Effector CD8-positive, alpha-beta T cell (primary cell): ENCODE measurements at places on chromosomes 12 and 14.

DNA sequence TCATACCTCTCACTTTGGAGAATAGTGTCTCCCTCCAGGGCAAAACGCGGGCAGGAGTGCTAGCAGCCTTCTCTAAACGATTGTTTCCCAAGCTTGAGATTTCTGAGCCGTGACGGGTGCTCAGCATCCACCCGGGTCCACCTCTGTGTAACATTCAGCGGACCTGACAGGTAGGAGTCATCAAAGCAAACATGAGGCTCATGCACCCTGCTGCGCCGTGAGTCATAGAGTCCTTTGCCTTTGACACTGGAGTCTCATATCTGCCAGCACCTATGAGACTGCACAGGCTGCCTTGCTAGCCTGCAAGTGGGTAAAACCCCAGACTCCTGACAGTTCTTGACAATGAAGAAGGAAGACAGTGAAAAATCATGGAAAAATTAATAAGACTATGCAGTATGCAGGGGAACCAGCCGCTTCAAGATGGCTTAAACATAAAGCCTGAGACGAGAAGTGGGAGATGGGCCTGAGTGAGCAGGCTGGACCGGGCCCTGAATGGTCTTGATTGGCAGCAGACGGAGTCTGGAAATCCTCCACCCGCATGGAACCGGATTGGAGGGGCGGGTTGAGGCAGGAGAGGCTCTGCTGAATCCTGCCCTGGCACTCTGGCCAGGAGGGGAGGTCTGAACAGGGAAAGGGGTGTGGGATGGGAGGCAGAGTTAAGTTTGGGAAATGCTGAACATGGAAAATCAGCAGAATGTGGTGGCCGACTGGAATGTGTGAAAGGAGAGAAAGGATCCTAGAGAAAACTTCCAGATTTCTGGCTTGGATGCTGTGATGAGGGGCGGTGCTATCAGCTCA lies 54.2 kb downstream of the LGMN start:
- DNase-seq, result no peak

GRCh38 chr12:123089140-123089539 lies 61.8 kb downstream of the PITPNM2 start:
- DNase-seq, result no peak

GRCh38 chr14:65997347-65997746 lies 488.8 kb upstream of the CCDC196 start:
- DNase-seq, result no peak

GRCh38 chr12:54358191-54358944 lies 5.9 kb downstream of the GPR84 start:
- peak; percentile 18 for DNase-seq

- no peak for DNase-seq
These were observed 113.7 kb upstream of the CCND2 start for GRCh38 chr12:4159851-4160250.

DNA sequence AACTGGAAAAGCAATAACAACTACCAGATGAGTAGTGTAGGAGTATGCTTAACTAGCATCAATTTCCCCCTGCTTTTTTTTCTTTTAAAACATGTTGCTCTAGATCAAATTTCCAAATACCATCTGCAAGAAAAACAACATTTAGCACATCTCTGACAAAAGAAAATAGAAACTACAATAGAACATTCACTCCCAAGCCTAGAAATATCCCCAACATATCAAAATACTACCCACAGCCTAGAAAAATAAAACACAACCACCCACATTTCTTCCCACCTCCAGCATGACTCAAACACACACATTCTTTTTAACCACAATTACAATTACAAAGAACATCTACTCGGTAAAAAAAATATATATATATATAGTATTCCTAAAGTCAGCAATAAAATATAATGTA lies 120.0 kb downstream of the PPFIA2 start:
- no peak for DNase-seq

DNA sequence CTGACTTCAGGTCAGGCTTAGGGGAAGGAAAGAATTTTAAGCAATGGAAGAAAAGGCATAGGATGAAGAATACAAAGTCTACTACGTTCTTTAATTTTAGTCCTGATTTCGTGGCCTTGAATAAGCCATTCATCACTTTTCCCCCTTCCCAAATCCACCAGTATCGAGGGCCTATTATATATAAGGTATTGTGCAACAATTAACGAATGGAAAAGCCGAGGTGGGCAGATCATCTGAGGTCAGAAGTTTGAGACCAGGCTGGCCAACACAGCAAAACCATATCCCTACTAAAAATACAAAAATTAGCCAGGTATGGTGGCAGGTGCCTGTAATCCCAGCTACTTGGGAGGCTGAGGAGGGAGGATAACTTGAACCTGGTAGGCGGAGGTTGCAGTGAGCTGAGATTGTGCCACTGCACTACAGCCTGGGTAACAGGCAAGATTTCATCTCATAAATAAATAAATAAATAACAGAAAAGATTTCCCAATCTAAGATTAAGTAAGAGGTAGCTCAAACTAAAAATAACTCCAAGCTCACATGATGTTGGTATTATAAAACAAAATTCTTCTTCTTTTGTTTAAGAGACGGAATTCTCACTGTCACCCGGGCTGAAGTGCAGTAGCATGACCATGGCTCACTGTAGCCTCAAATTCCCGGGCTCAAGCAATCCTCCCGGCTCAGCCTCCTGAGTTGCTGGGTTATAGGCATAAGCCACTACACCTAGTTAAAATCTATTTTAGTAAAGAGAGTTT lies 58.3 kb upstream of the NR2C1 start:
- DNase-seq, result no peak

DNA sequence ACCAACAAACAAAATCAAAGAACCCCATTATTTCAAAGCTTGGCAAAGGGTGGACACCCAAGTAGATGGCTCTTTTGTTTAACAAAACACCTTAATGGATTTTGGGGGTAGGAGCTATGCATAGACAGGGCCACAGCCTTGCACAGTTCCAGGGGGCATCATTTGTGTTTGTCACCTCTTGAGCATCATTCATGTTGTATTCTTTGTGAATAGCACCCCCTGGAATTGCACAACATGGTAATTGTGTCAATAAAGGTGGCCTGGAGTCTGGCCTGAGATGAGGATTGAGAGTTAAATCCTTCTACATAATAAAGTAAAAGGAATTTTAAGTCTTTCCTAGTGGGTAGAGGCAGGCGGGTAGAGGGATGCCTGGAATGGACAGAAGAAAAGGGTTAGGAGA lies 3.3 kb upstream of the FRS2 start:
- DNase-seq, result no peak

GRCh38 chr14:65482757-65483438 lies 70.4 kb downstream of the FUT8 start:
- no peak for DNase-seq

- DNase-seq, result no peak
These were observed 448.4 kb downstream of the MDGA2 start for GRCh38 chr14:47226877-47227520.

GRCh38 chr12:92155733-92156132 lies 10.1 kb upstream of the BTG1 start:
- no peak for DNase-seq

- no peak for DNase-seq
These were observed 4.6 kb upstream of the KLRC1 start for GRCh38 chr12:10457760-10458159.

GRCh38 chr12:124432376-124432775 lies 135.0 kb downstream of the NCOR2 start:
- no peak for DNase-seq

GRCh38 chr14:74441113-74441512 lies 15.1 kb upstream of the SYNDIG1L start:
- no peak for DNase-seq

DNA sequence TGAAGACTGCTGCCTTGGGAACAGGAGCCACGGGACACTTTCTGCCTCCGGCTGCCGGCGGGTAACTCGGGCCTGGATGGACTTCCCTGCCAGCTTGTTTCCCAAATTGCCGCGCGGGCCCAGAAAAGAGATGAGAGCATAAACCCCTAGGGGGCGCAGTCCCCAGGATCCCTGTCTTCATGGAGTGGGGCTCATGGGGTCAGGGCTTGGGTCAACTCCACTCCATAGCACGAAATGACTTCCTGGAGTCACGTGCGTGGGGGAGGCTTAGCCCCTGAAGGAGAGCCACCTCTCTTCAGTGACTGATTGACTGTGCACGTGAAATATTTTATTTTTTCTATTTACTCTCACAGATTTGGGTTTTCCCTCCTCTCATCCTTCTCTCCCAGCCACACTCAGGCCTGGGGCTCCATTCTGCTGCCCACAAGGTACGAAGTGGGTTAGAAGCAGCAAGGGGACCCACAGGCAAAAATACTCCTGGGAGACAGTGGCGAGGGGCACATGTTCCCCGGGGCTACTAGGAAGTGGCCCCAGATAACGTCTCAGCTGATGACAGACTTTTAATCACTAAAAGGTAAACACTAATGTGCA lies 10.0 kb downstream of the PGF start:
- DNase-seq, result no peak

DNA sequence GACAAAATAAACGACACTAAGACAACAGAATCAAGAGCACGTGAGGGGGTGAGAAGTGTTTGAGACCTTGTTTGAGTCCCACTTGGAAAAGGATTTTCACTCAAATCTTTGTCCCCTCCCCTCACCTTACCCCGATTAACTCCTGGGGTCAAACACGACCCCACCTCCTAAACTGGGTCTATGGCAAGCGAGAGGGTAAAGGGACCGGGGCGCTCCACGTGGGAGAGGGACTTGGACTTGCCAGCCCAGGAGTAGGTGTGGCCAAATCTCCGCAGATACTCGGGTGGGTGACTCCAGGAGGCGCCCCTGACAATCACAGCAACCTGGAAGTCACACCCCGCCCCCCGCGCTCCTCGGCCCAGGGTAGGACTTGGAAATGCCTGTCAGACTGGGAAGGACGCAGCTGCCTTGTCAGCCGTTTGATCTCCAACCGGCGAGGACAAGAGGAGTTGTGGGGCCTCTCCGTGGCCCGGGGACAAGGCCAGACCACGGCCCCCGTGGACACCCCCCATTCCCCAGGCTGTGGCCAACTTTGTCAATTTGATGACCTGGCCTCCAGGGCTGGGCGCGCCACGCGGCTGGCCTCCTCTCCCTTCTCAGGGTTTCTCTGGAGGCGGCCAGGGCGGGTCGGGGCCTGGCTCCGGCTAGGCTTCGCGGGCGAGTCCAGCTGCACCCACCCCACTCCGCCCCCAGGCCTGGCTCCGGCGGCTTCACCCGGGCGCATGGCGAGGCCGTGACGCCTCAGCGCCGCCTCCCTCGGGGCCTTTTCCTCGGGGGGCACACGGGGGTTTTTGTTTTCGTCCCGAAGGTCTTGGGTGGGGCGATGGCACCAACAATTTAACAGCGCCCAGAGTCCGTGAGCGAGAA lies 1.1 kb upstream of the BCL11B start:
- peak; percentile 40 for DNase-seq

DNA sequence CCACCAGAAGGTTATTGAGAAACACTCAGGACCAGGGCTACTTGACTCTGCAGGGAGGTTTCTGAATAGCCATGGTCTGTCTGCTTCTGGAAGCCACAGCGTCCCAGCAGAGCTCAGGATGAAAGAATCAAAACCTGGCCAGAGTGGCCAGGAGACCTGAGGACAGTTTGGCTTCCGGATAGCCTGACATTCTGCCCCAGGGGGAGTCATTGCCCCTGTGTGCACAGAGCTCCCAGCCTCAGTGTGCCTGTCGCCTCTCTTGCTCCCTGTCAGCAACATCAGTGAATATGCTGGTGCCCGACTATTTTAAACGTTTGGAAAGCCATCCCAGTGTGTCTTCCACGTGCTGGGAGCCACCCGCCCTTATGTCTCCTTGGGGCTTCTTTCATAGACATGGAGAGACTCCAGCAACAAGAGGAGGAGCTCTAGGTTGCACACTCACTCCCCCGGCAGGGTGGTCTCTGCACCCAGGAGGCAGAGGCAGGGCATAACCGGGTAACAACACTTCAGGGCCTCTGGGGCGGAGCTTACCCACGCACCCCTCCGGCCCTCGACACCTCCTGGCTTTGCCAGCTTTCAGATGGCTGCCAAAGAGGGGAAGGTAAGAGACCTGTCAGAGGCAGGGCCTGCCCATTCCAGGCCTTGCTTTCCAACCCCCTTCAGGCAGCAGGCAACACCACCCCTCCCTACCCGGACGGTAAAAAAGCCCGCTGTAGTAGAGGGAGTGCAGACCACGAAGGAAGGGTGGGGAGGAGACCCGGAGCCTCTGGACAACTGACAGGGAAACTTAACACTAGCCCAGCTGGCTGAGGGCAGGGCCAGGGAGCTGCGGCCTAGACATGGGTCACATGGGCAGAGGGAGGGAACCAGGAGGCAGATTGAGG lies 19.0 kb upstream of the SLC6A12 start:
- no peak for DNase-seq

DNA sequence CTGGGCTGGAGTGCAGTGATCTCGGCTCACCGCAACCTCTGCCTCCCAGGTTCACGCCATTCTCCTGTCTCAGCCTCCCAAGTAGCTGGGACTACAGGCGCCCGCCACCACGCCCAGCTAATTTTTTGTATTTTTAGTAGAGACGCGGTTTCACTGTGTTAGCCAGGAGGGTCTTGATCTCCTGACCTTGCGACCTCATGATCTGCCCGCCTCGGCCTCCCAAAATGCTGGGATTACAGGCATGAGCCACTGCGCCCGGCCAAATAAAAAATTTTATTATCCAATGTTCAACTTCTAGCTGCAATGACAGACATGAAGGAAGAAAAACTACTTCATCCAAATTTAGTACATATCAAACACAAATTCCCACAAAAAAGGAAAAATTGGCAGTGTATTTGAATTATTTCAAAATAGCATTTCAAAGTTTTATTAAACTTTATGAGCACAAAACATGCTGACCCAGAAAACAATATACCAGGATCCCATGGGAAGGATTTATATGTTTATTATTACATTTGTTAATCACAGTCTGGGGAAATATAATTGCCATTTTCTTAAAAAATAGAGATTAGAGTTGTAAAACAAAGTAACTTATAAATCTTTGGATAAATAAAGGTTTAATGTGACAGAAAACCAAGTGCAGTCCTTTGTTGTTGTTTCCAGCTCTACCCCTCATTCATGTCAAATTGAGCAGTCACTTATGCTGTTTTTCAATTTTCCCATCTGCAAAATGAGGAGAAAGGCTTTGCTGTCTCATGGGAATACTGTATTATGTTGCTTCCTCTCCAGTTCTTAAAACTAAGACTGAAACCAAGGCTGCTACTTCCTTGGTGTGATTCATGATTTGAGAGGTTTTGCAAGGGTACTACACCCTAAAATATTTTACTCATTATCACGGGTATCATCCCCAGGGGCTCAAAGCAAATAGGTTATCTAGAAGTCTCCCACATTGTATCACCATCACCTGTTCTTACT lies 155.2 kb upstream of the AVPR1A start:
- no peak for DNase-seq

DNA sequence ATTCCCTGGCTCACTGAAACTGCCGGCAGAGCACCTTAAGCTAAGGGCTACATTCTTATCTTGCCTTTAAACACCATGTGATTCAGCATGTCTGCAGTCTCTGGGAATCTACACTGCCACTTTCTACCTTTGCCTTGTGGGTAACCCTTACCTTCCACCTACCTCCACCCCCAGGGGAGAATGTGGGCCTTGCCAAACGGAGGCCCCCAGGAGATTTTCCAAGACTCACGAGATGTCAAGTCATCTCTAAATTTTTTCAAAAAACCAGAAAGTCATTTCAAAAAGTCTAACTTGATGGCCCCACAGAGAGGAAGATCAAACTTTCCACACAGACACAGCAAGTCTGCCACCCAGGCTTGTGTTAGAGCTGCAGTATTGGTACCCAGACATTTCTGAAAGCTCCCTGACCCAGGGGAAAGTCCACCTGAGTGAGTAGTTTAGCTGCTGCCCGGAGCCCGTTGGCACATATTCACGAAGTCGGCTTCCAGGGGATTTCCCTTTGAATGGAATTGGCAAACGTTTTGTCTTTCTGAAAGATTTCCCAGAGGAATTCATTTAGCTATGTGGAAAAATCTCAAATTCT lies 4.7 kb upstream of the PSMA6 start:
- no peak for DNase-seq

GRCh38 chr12:114238808-114239207 lies 167.1 kb downstream of the TBX5 start:
- no peak for DNase-seq

GRCh38 chr14:74919421-74920165 lies 3.5 kb downstream of the RPS6KL1 start:
- DNase-seq, result no peak
